ENCODE measurements at places on chromosomes 2 and 18.

DNA sequence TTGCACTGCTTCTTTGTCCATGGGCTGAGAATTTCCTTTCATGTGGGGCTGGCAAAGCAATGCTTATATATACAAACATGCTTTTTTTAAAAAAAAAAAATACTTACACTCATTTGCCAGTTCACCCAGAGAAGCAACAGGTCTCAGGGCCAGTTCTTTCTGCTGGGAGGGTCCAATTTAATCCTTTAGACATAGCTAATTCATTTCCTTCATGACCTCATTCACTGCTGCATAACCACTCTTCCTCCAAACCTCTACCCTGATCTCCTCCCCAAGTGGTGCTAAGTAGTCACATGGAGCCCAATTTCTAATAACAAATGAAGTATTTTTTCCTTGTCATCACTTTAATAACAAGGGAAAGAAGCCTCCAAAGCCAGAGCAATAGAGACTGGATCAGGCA is 17.1 kb upstream of the TMEM178A start:
- no peak for DNase-seq

DNA sequence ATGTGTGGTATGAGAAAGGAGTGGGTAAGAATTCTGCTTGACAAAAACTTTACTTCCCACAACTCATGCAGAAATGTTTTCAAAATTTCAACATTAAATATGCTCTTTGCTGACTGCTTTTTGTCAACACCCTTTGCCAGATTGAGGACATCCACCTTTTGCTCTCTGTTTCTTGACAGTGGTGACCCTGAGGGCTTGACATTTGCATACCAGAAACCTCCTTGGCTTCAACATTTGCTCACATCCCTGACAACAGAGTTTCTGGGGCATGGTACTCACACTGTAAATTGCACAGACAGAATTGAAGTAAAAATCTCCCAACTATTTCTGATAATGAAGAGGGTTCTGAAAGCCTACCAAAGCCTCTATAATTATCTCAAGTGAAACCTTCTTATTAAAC is 95.7 kb downstream of the RND3 start:
- DNase-seq, result no peak

DNA sequence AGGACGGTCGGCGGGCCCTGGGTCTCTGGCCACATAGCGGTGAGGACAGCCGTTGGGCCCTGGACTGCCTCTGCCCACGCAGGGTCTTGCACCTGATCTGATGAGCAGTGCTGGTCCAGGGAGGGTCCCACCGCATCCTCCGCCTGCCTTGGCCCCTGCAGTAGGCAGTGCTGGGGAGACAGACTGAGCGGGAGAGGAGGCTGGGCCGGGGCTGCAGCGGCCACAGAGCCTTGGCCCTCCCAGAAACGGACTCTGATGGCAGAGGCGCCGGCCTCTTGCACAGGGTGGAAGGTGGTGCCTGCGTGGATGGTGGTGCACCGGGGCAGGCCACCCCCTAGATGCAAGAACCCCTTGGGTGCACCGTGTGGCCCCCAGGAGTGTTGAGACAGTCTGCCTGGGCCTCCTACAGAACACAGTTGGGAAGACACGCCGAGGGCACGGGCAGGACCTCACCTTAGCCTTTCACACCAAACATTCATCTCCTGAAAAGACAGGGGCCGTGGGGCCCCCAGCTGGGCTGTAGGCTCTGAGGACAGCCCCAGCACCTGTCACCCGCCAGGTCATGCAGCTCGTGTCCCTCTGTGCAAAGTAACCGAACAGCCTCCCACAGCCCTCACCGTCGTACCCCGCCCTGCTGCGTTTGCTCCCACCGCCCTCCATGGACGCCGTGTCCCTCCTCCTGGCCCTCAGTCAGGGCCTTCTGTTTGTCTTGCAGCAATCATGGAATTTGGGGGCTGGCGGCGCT is 36.8 kb downstream of the NFATC1 start:
- no peak for DNase-seq

DNA sequence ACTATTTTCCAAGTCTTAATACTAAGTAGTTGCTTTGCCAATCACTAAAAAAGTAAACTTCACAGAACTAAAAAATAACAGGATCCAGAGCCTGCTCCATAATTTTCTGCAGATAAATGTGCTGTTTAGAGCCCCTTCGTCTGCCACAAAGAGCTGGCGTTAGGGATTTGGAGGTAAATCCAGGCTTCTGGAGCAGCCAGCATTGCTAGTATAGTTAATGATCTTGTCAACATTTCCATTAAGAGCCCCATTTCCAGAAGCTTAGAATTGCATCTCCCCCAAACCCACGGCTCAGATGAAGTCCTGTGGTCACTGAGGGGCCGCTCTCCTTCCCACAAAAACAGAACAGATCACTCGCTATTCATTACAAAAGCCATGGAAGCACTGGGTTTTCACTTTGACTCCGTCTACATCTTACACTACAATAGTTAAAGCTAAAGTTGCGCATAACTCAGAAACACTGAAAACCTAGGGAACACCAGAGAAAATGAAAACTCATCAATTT is 41.9 kb downstream of the ZNF516 start:
- DNase-seq, result no peak

- DNase-seq, result no peak
Observed at GRCh38 chr2:85002534-85002933, 31.6 kb downstream of the KCMF1 start.

DNA sequence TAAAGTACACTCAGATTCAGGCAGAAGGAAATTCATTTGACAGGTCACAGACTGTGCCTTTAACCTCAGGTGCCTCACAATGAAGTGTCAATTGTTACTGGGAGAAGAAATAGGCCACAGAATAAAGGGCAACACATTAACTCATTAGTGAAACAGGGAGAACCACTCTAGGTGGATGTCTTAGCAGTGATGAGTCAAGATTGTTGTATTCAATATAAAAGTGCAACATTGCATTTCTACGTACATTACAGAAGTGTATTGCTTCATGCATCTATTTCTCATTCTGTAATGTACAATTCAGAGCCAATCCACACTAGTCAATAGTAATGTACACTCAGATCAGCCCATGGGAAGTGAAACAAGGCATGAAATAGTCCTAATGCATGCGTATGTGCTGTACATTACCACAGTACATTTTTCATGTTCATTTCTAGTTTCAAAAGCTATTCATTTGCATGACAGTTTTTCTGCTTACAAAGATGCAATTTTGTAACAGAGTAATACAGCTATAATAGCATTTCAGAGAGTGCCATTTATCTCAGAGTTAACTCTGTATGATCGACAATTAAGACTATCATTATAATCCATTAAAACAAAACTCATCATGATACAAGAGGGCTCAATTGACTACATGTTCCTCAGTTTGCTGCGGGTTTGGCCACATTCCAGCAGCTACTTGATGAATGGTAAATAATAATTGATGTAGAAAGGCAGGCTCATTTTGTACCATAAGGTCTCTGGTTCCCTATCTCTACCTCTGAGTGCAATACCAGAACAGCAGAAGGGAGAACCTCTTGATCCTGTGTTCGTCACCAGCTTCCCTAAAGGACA is 12.2 kb upstream of the ARL5A start:
- DNase-seq, result peak; percentile 41

- DNase-seq, result no peak
Observed at GRCh38 chr2:174450021-174450816, 36.6 kb downstream of the GPR155 start.

GRCh38 chr2:99860720-99861375 is 281.5 kb downstream of the AFF3 start:
- no peak for DNase-seq

DNA sequence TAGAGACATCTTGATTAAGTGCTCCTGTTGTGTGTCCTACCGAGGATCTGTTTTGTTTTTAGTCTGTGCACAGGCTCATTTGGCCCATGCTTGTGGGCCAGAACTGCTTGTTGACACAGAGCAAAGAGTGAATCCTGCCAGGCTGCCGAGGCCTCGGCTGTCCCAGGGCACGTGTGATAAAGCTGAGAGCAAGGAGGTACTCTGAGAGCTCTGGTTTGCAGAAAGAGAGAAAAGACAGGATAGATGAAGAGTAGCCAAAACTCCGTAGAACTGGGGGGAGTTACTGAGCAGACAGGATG is 175.1 kb downstream of the FAM210A start:
- DNase-seq, result no peak

Data from germinal center (tissue), 1 donor.